ENCODE measurements at places on chromosomes 5 and 9. TPM values are rescaled to one million over a fixed set of nuclear protein-coding genes. Genes with fewer than 3 reads are reported as not detected.
A peak's percentile ranks its signal among the peaks of the same experiment; 100 is the strongest.

The LEAP2 gene
- total RNA-seq = 0.35 TPM

The DIPK1B gene
- 11.4 TPM for total RNA-seq

The C8G gene
- not detected for total RNA-seq

The BNC2 gene
- total RNA-seq = 3.7 TPM

The PAPPA gene
- total RNA-seq = 2.5 TPM

The SLC23A1 gene
- not detected for total RNA-seq

The ACOT12 gene
- not detected for total RNA-seq

The LOX gene
- total RNA-seq = 14.9 TPM

The TOR4A gene
- total RNA-seq = 56.1 TPM

The ZNF354C gene
- total RNA-seq = 3.1 TPM

The IL3 gene
- not detected for total RNA-seq

The SAPCD2 gene
- total RNA-seq = 51.3 TPM

The WNT8A gene
- not detected for total RNA-seq

The FPGS gene
- 132 TPM for total RNA-seq

The CYLC2 gene
- total RNA-seq = not detected

The RASGRF2 gene
- 2.6 TPM for total RNA-seq

The KCNMB1 gene
- total RNA-seq = not detected

- peak; percentile 85 for DNase-seq
These were observed 69.2 kb downstream of the STK32A start for GRCh38 chr5:147303976-147304375.

DNA sequence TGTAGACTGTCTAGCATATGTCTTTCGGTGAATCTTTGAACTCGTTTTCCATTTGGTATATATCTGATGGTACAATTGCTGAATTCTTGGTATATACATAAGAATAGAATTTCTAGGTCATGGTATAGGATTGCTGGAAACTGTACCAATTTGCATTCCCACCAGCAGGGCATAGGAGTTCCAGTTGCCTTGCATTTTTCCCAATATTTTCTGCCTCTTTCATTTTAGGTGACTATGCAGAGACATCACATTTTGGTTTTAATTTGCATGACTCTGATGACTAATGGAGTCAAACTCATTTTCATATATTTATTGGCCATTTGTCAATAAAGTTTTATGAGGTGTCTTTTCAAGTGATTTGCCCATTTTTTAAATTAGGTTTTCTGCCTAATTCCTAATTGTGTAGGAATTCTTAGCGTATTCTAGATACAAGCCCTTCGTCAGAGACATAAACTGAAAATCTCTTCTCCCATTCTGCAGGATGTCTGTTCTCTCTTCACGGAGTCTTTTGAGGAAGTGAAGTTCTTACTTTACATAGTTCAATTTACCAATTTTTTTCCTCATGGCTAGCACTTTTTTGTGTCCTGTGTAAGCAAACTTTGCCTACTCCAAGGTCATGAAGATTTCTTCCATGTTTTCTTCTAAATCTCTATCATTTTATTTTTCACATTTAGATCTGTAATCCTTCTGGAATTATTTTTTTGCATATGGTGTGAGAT, 28.9 kb upstream of the PDCD1LG2 start:
- no peak for DNase-seq

GRCh38 chr9:122228568-122229484, at the start of gene LHX6:
Gene LHX6, minus strand, starts transcription at chr9:122228957. Its CDS starts 217 bp downstream, at chr9:122228740.
- no peak for DNase-seq

- DNase-seq = no peak
These were observed 341.5 kb downstream of the TMEM38B start for GRCh38 chr9:106035806-106036205.

- DNase-seq = no peak
These were observed 257.8 kb downstream of the FSTL4 start for GRCh38 chr5:133354323-133355185.

DNA sequence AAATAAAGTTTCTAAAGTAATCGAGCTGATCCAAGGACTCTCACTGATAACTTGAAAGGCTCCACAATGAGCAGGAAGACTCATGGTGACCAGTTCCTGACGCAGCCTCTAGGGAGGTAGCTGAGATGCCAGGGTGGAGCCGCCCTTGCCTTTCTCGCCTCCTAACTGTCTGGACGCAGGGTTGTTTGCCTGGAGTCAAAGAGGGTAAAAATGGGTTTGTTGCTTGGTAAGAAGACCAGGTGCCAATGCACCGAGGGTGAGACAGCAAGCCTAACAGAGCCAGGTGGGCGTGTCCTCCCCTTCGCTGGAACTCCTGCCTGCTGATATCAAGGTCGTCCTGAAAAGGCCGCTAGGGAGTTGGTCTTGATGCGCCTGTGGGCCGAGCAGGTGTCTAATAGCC, 48.6 kb upstream of the FCN1 start:
- no peak for DNase-seq

GRCh38 chr9:107768224-107768623, 278.7 kb upstream of the KLF4 start:
- no peak for DNase-seq

DNA sequence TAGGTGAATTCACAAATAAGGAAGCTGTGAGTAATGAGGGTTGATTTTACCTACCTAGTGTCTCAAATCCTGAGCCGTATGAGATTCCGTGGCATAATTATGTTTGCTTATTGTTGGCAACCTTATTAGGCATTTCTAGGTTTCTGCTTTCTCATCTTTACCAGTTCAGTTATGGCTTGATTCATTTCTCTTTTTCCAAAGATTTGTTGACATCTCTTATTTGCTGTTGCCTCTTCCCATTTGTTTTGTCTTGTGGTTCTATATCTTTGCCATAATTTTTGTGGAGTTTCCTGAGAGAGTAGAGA, 470 bp downstream of the IL31RA start:
- no peak for DNase-seq

DNA sequence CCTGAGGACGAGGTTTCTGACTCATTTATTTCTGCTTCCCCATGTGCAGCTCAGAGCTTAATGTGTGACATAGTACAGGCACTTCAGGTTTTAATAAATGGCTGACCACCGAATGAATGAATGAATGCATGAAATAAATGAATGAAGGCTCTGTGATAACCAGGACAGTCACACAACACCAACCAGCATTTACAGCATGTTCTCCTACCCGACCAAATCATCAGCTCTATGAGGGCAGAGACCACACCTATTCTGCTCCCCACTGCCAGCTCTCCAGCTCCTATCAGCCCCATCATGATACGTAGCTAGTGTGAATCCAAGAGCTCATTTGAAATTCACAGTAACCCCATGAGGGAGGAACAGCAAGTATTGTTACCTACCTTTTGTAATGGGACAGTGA, 4.8 kb downstream of the TMOD1 start:
- DNase-seq = no peak

DNA sequence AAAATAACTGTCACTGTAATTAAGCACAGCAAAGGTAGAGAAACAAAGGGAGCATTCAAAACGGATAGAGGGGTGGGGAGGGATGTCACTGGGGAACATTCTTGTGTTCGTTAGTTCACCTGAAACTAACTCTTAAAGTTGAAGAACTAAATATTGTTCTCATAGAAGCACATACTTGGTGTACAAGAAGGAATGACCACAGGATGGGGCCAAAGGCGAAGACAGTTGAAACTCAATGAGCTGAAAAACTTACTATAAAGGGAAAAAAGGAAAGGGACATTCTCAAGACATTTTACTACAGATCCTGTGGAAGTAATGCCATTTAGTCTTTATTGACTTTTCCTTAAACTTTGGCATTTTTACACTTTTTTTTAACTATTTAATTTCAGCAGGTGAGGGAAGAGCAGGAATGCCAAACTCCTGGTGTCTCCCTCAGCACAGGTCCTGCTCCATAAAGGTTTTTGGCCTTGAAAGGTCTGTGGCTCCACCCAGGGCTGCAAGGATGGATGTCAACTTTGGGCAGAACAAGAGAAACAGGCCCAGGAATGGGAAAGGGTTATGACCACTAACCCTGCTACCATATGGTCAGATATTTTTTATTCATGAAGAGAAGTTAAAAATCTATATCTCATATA, 197.6 kb upstream of the RASA1 start:
- DNase-seq = peak; percentile 27

DNA sequence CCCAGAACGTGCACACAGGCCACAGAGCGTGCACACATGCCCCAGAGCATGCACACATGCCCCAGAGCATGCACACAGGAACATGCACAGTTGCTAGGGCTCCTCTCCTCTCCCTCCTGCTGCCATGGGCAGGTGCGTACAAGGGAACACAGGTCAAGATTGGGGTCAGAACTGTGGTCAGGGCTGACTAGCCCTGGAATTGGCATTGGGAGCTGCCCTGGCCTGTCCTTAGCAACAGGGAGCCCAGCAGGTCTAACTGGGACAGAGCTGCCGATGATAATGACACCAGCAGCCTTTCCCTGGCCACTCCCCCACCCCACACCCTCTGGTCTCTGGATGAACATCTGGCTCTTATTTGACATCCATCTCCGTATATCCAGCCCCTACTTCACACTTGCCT, 8.0 kb downstream of the PCDH1 start:
- no peak for DNase-seq

GRCh38 chr5:95857185-95857945, 34.8 kb upstream of the GLRX start:
- DNase-seq = peak; percentile 71

DNA sequence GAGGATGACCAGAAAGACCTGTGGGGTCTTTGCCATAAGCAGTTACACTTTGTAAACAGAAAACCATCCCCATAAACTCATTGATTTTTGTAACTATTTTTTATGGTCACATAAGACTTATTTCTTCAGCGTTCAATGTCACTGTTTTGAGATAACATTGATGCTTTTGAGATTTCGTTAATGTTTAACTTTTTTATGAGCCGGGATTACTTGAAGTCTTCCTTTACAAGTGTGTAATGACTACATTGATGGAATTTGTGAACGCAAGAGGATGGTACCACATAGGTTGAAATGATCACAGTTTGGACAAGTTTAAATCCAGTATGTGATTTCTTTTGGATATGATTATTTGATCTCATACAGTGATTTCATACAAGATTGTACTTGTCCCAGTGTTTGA, 1.8 kb downstream of the SLC12A2 start:
- DNase-seq = no peak

GRCh38 chr5:58151414-58151813, 308.5 kb downstream of the PLK2 start:
- no peak for DNase-seq

- DNase-seq = no peak
These were observed 44.2 kb downstream of the SNX30 start for GRCh38 chr9:112794731-112795130.

- no peak for DNase-seq
These were observed 313.6 kb downstream of the ARHGEF28 start for GRCh38 chr5:73939557-73939956.

DNA sequence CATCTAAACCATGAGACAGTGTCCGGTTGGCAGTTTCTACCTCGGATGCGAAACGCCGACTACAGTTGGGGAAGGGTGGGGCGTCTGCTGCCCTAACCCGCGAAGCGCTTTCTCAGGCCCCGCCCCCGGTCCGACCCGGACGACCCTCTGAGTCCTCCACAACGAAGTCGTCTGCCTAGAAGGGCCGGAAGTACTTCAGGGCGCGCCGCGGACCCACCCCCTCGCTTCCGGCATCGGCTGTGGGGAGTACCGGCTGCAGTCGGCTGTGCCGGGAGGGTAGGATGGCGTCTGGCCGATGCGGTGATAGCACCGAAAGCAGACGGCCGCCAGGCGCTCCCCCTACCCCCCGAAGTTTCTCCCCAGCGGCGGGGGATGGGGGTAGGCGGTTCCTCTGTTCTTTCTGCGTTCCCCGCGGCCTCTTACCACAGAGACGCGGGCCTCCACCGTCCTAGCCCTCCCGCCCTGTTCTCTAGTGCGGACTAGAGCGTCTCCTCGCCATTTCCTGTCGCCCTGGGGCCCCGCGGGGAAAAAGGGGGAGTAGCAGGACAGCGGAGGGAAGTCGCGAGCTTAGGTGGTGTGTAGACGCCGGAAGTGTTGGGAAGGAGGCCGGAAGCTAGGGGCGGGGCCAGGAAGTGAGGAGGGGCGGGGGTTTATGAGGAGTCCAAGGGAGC, at the start of gene TRIM41:
TSS of gene TRIM41 (plus strand) at position 224 of the 671 bp plus-strand sequence. CDS start 719 bp downstream, outside the sequence.
- peak; percentile 73 for DNase-seq

DNA sequence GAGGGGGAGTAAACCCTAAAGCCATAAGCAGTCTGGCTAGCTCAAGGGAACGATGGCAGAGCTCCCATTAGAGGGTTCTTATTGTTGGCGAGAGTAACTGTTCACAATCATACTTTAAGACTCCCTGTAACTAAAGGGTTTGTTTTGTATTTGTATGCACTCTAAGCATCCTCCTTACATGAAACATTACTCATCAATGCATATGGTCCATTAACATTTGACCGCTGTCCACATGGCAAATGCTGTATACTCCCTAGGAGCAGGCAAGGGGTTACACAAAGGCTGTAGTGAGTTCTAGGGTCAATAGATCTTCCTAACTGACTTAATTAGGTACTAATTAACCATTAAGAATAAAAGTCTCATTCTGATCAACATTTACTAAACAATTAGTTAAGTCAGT, 95.3 kb upstream of the MRPS30 start:
- no peak for DNase-seq

- no peak for DNase-seq
These were observed 9.3 kb upstream of the OR13F1 start for GRCh38 chr9:104494808-104495207.

GRCh38 chr9:127450243-127450760, 904 bp downstream of the RPL12 start:
- no peak for DNase-seq

GRCh38 chr5:172380301-172380986, 73.9 kb downstream of the SH3PXD2B start:
- DNase-seq = no peak

DNA sequence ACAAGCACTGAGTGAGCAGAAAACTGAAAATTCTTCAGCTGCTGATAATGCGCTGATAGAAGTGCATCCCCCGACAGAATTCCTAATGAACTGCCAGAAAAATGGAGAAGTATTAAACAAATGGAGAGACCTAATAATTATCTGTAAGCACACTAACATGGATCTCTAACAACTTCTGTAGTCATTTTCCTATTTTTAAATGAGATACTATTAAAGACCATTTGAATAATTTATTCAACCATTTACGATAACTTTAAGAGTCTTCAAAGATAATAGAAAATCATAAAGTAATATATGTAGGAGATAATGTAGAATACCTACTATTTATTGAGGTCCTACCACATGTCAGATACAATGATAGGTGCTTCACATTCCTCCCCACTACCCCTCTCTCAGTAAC, 72.9 kb downstream of the EFNA5 start:
- DNase-seq = no peak

DNA sequence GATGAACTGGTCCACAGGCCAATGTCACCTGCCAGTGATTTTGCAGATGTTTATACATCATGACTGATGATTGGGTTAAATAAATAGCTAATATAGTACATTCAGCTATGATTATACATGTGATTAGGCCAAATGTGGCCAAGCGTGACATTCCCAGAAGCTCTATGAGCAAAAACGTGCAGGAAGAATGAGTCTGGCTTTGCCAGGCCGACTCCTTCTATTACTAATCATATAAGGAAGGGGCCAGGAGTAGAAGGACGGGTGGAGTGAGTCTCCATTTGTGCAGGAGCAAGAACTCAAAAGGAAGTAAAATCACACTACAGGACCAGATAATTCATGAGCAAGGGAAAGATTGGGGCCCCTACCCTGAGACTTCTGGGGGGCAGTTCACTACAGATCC, 178.2 kb downstream of the ROR2 start:
- no peak for DNase-seq

GRCh38 chr9:7325995-7326394, 473.6 kb downstream of the DMAC1 start:
- DNase-seq = no peak

- DNase-seq = no peak
These were observed 185.0 kb downstream of the CNTLN start for GRCh38 chr9:17319864-17320263.

All from epithelial cell of proximal tubule (primary cell).